ENCODE measurements at places on chromosomes 4 and X. TPM values are rescaled to one million over a fixed set of nuclear protein-coding genes. Genes with fewer than 3 reads are reported as not detected.

DNA sequence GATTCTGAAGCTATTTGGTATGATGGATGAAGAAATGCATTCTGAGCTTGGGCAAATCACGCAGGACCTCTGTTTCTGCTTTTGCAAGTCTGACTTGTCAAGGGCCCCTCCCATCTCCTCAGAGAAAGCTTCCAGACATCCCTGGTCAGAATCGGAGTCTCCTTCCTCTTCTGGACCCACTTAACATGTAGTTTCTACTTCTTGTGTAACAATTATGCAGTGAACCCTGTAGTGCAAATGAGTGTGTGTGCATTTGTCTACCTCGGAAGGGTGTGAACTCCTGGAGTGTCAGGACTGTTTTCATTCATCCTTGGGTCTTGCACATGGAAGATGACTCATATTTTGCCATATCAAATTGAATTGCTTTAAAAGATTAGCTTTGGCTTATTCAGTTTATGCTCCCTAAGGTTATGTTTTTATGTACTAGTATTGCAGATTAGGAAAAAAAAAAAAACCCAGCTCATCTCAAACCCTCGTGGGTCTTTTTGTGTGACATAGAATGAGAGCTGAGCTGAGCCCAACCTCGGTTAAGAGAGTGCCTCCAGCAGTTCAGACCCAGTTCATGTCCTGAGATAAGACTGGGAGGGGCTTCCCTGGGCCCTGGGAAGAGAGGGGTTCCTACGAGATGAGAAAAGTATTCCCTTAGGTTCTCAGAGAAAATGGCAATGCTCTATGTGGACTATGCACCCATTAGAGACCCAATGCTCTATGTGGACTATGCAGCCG lies 61.1 kb upstream of the RPL34 start:
- DNase-seq: no peak

DNA sequence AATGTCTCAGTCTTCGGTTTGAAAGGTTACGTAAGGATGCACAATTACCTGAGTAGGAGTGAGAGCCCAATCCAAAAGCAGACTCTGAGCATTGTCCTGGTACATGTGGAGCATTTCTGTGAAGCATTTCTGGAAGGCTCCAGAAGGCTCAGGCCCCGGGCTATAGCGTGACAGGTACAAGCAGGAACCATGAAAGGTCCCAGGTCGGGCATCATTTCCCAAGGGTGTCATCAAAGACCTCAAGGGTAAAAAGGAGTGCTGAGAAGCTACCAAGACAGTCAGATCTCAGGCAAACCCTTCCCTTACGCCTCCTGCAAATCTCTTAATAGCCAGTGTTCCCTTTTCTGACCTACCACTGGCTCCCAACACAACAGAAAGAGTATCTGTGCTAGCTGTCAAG lies 30.8 kb downstream of the GPC4 start:
- no peak for DNase-seq

- no peak for DNase-seq
Measured at GRCh38 chr4:32574803-32575202, 1854.6 kb downstream of the PCDH7 start.

Gene PARM1
- 4.5 TPM for total RNA-seq

GRCh38 chr4:155005395-155006090 lies 202.9 kb upstream of the NPY2R start:
- DNase-seq: peak; percentile 47

DNA sequence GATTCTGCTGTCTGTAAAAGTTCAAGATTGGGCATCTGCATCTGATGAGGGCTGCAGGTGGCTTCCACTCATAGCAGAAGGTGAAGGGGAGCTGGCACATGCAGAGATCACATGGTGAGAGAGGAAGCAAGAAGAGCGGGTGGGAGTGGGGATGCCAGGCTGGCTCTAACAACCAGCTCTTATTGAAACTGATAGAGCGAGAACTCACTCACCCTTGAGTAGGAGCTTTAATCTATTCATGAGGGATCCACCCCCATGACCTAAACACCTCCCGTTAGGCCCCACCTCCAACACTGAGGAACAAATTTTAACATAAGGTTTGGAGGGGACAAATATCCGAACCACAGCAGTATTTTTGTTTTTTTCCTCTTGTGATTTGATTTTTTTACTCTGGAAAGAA lies 45.8 kb downstream of the PHOX2B start:
- no peak for DNase-seq

DNA sequence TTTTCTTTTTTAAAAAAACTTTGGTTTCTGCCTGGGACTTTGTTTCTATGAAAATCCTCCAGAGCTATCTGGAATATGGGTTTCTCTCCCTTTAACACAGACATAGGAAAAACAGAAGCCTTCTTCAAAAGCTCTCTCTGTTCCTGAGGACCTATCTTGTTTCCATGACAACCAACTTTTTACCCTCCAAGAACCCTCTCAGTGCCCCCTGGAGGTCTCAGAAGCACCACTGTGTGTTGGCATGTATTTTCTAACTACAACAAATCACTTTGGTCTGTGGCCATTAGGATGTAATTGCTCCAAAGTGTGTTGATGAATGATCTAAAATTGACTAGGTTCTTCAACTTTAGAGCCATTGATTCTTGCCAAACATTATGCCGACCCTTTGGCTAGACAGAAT lies 1331.6 kb downstream of the ADGRL3 start:
- DNase-seq: no peak

DNA sequence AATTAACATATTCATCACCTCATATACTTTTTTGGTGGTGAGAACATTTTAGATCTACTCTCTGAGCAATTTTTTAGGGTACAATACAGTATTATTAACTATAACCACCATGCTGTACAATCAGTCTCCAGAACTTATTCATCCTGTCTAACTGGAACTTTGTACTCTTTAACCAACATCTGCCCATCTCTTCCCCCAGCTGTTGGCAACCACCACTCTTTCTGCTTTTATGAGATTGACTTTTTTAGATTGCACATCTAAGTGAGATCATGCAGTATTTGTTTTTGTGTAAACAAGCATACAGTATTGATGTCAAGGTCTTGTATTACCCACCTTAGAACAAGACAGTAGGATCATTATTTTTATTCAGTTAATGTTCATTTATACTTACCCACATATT lies 516.8 kb downstream of the RPA4 start:
- peak; percentile 31 for DNase-seq

Gene SPANXN4
- not detected for total RNA-seq

DNA sequence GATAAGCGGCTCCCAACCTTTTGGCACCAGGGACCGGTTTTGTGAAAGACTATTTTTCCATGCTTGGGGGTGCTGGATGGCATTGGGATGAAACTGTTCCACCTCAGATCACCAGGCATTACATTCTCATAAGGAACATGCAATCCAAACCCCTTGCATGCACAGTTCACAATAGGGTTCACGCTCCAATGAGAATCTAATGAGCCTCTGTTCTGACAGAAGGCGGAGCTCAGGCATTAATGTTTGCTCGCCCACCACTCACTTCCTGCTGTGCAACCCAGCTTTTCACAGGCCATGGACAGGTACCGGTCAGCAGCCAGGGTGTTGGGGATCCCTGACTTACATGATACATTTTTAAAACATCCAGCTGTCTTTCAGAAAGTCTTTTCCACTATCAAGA lies 187.3 kb downstream of the SLC39A8 start:
- DNase-seq: no peak

DNA sequence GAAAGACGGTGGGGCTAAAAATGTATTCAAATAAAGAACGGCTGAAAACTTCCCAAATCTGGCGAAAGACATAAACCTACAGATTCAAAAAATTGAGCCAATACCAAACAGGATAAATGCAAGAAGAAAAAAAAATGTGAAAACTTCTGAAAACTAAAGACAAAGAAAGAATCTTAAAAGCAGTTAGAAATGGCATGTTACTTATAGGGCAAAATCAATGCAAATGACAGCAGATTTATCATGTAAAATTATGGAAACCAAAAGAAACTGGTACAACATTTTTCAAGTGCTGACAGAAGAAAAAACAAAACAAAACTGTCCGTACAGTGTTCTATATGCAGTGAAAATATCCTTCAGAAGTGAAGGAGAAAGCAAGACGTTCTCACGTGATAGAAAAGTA lies 239.0 kb downstream of the PDGFC start:
- no peak for DNase-seq

Gene PHOX2B
- not detected for total RNA-seq

Gene RRH
- total RNA-seq: 0.18 TPM

DNA sequence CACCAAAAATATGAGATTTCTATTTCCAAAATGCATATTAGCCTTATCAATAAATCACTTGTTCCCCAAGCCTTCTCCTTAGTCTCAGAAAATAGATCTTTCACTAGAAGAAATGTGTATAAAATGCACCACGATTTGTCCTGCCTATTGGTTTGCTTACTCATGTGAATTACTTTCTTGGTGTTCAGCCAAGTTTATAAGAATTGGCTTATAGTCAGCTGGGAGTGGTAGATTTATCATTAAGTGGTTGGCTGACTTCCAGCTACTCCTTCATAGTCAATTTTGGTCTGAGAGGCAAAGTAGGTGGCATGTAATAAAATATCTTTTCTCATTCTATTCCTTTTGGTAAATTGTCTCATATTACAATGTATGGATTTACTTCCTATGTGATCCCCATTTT lies 1.3 kb downstream of the SULT1E1 start:
- DNase-seq: peak; percentile 37

- peak; percentile 25 for DNase-seq
Measured at GRCh38 chr4:41361794-41362526, 105.2 kb downstream of the UCHL1 start.

- DNase-seq: peak; percentile 69
Measured at GRCh38 chrX:49915361-49916222, 6.8 kb upstream of the CLCN5 start.

Gene S100P
- 59.8 TPM for total RNA-seq

Gene PNMA3
- total RNA-seq: not detected

- DNase-seq: no peak
Measured at GRCh38 chrX:133859860-133860259, 125.5 kb downstream of the GPC3 start.

Gene TMSB15C
- total RNA-seq: 4.6 TPM

DNA sequence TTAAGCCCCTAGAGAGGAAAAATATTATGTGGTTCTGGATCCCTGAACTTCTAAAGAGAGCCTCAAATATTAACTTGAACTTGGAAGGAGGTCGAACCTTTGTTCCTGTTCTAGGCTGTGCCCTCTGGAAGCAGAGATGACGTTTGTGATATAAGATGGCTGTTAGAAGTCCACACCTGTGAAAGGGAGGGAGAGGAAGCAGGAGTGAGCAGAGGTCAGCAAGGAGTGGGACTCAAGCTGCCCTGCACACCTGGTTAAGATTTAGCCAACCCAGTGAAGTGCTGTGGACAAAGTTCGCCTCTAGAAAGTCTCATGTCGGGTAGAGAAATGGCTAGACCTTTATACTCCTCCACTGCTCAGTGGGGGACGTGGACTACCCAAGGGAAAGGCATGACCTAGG lies 566.2 kb downstream of the MID1IP1 start:
- no peak for DNase-seq

- DNase-seq: no peak
Measured at GRCh38 chrX:49191574-49192011, 5.4 kb upstream of the PRICKLE3 start.

DNA sequence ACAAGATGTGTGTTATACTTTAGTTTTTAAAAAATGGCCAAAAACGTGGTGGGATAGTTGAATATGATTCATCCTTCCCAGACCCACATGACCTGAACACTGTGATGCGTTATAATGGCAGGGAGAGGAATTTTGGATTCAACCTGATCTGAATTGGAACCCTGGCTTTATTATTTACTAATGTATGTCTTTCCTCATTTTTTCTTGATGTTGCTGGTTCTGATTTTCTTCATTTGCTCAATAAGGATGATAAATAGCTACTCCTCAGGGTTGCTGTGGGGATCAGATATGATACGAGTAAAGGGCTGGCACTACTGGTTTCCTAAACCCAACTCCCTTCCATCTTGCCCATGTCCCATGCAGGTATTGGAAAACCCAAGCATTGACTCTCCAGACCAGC lies 24.2 kb upstream of the ACSL1 start:
- no peak for DNase-seq

Gene STK32B
- total RNA-seq: 1.1 TPM

Gene FGFBP1
- 133 TPM for total RNA-seq

DNA sequence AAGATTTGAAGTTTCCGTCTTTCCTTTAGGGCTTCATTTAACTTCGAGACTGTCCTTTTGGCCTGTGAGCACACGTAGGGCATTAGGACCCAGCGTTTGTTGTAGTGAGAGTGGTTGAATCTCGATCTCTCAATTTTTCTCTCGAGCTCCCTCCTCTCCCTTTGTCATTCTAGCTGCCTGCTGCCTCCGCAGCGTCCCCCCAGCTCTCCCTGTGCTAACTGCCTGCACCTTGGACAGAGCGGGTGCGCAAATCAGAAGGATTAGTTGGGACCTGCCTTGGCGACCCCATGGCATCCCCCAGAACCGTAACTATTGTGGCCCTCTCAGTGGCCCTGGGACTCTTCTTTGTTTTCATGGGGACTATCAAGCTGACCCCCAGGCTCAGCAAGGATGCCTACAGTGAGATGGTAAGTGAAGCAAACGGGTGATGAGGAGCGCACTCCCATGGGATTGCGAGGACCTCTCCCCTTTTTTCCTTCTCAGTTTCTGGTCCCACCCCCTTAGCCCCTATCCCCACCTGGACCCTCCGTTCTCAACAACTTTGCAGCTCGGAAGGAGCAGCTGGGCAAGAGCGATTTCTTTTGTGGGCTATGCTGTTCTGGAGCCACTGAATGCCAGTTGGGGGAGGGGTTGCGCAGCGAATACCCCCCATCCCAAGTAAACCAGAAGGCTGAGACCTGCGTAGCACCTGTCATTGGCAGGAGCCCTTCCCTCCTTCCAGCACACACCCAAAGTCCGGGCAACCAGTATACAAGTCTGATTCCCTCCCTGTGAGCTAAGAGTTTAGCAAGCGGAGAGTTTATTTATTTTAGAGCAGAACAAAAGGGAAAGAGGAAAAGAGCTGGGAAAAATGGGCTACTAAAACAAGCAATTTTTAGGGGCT lies at the start of gene TMEM35A:
Gene TMEM35A (plus strand): TSS at position 164 of the 883 bp plus-strand sequence. CDS start 124 bp downstream, at position 288.
- no peak for DNase-seq

Gene CCDC120
- 5.3 TPM for total RNA-seq

- no peak for DNase-seq
Measured at GRCh38 chr4:138976526-138976925, 39.1 kb upstream of the NOCT start.

DNA sequence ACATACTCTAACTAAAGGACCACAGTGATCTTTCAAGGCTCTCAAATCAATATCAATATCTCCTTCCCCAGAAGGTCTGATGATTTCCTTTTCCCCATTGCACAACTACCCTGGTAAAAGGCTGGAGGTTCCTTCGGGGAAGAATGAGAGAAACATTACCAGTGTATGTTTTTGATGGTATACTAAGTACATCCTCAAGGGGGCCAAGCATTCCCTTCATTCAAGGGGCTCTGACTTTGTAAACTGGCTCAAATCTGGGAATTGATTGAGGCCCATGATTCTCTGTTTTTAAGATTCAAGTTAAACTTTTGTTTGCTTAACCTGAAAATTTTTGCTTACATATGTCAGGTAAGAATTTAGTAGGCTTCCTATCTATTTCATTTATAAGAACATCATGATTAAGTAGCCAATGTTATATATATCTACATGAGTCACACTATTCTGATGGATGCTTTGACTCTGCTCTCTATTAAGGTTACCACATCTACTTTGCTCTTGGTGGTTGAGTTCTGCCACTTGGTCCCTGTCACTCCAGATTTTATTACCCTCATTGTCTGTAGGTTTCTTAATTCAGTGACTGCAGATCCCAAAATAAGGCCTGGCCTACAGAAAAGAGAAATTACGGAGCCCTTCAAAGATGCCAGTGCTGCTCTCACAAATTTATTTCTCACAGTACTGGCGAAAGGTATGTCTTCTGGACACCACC lies 16.4 kb upstream of the GUCY1B1 start:
- peak; percentile 8 for DNase-seq

Gene SLC10A4
- total RNA-seq: not detected

GRCh38 chrX:133527415-133527814 lies 112.1 kb upstream of the GPC4 start:
- DNase-seq: no peak

Gene ELOVL6
- 4.4 TPM for total RNA-seq

GRCh38 chr4:96025011-96025410 lies 185.1 kb downstream of the PDHA2 start:
- DNase-seq: no peak

Measured in PC-3 (cell line).